Posterior vena cava (tissue), 2 donors: ENCODE measurements at places on chromosomes 12 and 14. TPM values are rescaled to one million over a fixed set of nuclear protein-coding genes. Genes with fewer than 3 reads are reported as not detected.

DNA sequence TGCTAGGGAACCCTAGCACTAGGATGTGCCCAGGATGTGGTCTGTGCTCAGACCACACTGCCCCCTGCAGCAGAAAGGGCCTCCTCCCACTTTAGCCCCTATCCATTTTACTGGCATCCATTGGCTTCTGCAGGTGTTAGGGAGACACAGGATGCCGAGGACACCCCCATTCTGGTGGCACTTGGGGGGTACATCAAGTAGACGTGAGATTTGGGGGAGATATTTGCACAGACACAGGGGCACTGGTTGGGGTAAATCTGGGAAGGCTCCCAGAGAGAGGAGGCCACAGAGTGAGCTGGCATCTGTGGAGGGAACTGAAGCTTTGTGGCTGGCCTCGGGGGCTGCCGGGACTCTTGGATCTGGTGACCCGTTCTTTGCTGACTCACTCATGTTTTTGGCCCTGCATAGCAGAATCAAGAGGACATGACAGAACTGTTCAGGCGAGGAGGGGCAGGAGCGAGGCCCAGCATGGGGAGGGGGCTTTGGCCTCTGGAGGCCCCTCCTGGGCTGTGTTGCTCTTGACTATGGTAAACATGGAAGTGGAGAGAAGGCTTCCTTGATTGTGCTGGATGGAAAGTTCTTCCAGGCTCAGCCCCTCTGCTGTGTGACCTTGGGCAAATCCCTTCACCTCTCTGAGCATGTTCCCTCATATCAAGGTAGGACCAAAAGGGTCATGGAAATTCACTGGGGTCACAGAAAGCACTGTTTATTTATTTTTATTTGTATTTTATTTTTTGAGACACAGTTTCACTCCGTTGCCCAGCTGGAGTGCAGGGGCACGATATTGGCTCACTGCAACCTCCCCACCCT lies 1.8 kb downstream of the PLBD2 start:
- DNase-seq = no peak

- no peak for DNase-seq
These were observed 34.5 kb upstream of the VRK1 start for GRCh38 chr14:96762650-96763049.

DNA sequence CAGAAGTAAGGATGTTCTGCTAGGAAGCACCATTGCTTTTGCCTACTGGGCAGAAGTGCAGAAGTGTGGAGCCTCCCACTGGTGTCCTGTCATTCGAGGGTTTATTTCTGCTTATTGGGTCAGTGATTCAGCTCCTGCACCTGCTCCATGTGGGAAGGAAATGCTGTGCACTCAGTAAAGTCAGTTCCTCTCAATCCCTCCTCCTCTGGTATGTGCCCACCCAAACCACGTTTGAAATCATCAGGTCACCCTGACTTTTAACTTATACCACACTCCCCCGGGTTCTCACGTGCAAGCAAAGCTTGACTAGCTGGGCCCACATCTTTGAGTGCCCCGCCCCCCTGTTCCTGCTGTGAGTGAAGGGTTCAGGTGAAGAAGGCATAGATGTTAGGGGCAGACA lies 223.7 kb downstream of the CHST11 start:
- DNase-seq = no peak

- no peak for DNase-seq
These were observed 3.6 kb upstream of the GNG2 start for GRCh38 chr14:51856792-51857296.

GRCh38 chr12:123713398-123713797 lies 1.2 kb downstream of the ATP6V0A2 start:
- no peak for DNase-seq

DNA sequence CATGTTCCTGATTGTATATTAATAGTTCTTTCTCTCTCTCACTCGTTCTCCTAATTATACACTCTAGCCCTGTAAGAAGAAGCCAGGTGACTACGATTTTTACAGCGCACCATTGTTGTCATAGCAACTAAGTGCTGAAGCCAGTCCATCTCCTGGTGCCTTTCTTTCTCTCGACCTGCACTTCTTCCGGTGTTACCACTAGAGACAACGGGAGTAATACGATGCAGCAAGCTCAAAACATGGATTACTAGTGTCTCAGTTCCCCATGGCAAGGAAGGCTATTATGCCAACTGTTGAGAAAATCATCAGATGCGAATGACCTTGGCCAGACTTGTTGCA lies 40.8 kb upstream of the DCD start:
- no peak for DNase-seq

Gene OR6C1
- not detected for total RNA-seq

Gene LPAR5
- total RNA-seq = 2.3 TPM

Gene GLS2
- total RNA-seq = 0.69 TPM
